DMS 273 treated with DMSO at 0.1 percent for 48 hours (cell line): ENCODE measurements at places on chromosomes 2 and 18.

DNA sequence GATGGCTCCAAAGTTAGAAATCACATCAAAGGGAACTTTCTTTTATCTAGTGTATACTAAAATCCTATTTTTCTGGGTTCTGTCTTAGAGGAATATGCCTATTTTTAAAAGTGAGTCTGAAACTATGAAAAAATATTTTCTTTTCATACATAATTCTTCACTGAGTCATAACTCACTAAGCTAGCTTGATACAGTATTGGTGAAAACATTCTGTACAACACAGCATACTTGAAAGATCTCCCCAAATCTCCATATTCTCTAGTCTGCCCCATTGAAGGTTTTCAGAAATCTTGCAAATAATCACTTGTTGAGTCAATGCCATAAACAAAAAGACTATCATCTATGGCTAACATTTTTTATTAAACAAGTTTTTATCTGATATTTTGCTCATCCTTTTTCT is 44.5 kb downstream of the COL3A1 start:
- no peak for DNase-seq

- DNase-seq, result no peak
Observed at GRCh38 chr2:137523931-137524330, 440.3 kb upstream of the HNMT start.

GRCh38 chr18:10094154-10094553 is 180.3 kb downstream of the VAPA start:
- no peak for DNase-seq

DNA sequence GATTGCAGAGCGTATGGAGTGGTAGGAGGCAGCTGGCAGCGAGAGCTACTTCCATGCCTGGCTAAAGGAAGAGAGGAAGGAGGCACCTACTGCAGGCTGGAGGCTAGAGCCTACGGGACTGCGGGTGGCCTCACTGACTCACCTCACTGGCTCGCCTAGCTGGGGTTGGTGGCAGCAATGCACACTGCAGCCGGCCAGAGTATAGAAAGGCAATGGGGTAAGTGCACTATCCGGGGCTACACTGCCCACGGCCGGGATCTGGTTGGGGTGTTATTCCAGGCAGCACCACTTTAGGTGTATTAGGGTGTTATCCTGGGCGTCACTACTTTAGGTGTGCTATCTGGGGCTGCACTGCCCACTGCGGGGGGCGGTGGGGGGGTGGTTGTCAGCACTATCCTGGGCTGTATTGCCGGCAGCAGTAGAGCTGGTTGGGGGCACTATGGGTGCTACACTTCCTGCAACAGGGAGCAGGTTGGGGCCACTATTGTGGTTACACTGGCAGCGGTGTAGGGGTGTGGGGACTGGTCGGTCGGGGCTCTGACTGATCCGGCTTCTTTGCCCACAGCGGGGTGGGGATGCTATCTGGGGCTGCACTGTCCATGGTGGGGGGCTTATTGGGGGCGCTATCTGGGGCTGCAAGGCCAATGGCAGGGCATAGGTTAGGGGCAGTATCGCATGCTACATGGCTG is 33.3 kb upstream of the ANKRD62 start:
- DNase-seq, result no peak

DNA sequence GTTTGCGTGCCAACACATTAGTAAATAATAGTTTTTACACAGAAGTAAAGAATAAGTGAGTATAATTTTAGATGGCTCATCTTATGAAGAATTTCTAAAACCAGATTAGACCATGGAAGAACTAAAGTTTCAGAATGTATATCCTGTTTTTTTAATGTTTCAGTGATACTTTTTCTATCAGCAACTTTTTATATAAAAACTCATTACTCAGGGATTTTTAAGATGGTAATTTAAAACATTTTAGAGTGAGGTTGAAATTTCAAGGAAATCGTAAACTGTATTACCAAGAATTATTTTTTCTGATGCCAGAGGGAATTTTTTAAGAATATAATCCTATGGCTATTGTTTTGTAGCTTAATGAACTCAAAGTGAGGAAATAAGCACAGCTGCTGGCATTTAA is 128.5 kb upstream of the FANCL start:
- DNase-seq, result no peak

DNA sequence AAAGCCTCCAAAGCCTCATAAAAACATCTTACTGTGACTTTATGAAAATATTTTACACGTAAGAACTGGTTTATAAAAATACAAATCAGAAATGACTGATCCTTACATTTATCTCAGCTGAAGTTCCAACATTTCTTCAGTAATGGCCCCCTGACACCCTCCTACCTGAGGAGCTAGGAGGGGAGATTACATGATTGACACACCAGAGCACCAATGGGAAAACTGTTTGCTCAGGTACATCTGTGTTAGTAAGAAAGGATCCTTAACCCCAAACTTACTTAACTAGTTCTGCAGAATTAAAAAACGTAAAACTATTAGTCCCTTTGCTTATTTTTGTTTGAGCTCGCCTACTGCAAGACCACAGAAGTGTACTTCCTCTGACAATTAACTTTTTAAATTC is 27.0 kb downstream of the ENOSF1 start:
- DNase-seq, result no peak

DNA sequence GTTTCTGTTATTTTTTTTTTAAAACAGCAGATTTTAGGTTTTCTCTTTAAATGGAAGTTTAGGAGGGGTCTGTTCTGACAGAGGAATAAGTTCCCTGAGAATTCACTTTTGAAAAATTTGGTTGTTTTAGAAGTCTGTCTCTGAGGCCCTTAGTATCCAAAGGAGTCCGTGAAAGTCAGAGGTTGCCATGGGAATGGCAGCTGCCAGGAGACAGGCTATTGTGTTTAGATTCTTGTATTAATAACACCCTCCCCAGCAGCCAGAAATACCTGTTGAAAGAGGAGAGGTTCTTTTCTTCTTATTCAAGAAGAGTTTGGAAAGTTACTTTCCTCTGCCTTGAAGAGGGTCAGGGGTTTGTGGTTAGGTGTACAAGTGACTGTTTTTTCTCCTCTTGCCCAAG is 29.5 kb downstream of the TNP1 start:
- DNase-seq, result no peak

DNA sequence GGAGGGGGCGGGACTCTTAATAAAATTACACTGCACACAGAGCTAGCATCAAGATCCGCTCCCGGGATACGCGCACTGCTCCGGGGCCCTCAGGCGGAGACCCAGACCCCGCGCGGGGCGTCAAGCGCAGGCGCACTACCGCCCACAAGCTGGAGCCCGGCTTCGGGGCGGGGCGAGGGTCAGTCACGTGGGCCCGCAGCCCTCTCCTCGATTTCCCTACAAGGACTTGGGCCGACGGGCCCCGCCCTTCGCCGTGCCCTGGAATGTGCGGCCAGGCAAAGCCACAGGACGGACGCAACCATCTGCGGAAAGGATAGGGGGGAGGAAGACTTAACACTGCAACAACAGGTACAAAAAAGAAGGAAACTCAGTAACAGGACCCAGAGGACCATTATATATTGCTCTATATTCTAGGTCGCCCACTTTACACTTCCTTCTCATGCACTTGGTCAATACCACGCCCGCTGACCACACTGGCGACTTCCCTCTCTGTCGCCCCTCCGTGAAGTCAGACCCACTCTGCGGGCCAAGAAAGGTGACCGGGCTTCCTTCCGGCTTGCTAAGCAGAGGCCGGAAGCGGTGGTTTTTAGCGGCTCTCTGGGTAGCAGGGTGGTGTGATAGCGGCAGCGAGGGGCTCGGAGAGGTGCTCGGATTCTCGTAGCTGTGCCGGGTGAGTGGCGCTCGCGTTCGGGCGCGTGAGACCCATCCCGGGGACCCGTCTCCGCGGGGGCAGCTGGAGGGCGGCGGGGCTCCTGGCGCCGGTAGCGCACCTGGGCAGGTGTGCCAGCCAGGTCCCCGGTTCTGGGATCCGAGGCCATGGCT is at the start of gene MYL12A:
MYL12A (plus strand) TSS at position 562 of the 822 bp plus-strand sequence. CDS start 5,447 bp downstream, outside the sequence.
- DNase-seq, result peak; percentile 88

- DNase-seq, result no peak
Observed at GRCh38 chr2:99081891-99082290, 59.6 kb upstream of the C2orf15 start.

GRCh38 chr2:112765251-112765650 is 842 bp upstream of the CKAP2L start:
- no peak for DNase-seq

DNA sequence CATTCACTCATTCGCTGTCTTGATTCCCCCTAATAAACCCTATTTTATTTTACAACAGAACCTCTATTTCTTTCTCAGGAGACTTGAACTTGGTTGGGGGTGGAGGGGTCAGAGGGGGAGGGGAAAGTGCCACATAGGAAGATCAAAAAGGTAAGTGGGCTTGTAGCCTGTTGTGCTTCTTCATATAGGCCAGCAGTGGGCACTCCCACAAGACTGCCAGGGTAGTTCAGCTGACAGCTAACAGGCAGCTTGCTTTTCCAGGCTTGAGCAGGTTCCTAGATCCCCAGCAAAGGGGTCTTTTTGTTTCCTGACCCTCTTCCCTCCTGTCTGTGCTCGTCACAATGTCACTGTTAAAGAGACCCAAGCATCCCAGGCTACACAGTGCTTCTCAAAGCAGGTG is 829 bp upstream of the KIAA2012 start:
- peak; percentile 25 for DNase-seq

GRCh38 chr2:129901754-129902415 is 77.6 kb upstream of the RAB6C start:
- no peak for DNase-seq

DNA sequence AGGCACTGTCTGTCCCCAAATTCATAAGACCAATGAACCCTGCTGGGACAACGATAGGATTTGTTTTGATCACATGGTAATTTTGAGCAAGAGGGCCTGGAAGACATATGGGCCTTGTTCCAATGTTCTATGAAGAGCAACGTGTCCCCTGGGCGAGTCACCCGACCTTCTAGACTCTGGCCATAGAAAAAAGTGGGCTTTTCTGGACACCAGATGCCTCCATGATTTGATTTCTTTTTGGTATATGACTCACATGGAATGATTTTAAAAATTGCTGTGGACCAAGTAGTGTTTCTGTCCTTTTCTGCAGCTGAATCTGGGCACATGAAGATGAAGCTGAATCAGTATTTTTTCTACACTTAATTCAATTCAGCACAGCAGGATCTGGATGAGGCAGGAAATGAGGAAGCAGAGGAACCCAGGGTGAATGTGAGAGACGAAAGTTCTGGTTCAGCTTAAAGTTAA is 104.9 kb downstream of the CDC42EP3 start:
- DNase-seq, result no peak

DNA sequence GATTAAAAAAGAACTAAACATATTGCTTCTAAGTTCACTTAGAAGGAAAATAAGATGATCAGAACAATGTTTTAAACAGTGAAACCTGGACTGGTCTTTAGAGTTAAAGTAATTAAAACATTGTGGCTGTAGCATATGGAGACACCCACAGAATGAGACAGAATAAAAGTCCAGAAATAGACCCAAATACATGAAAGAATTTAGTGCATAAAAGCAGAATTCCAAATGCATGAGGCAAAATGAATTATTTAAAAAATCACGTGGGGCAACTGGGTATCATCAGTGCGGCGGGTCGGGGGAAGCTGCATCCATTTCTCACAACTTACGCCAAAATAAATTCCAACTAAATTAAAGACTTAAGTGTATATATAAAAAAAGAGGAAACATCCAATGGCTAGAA is 12.1 kb downstream of the RNF149 start:
- DNase-seq, result no peak

DNA sequence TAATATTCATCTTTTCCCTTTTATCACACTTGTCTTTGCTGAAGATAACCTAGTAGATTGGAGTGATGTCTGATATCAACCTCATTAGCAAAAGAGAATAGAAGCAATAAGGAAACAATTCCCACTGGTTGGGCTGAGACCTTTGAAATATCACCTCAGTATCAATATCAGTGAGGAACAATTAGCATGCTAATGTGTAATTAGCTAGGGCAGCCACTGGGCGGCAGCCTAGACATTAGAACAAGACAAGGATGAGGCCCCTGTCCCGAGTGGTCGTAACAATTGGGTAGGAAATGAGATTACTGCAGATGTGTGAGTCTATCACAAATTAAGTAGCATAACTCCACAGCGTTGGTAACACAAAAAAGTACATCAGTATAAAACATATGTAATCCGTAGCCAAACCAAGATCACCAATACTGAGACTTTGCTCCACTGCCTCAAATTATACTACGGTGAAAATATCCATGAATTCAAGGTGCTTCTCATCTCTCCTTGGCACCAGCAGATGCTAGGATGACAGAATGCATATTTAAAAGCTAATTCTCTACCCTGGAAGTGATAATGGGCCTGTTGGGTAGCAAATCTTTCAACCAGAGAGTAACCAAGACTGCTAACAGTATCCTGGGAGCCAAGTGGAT is 99.1 kb downstream of the ALPK2 start:
- no peak for DNase-seq

DNA sequence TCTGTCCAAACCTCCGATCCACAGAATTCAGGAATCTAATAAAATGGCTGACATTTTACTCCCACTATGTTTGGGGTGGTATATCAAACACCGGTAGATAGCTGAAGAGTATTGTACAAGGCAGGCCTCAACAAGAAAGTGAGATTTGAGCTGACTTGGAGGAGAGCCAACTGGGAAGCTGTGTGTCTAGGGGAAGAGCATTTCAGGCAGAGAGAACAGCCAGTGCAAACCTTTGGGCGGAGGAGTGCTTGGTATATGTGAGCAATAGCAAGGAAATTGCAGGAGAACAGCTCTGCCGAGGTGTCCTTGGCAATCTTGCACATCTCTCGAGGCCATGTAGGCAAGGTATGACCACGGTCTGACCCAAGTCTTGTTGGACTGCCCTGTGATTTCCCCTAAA is 1.8 kb upstream of the MERTK start:
- DNase-seq, result peak; percentile 18

DNA sequence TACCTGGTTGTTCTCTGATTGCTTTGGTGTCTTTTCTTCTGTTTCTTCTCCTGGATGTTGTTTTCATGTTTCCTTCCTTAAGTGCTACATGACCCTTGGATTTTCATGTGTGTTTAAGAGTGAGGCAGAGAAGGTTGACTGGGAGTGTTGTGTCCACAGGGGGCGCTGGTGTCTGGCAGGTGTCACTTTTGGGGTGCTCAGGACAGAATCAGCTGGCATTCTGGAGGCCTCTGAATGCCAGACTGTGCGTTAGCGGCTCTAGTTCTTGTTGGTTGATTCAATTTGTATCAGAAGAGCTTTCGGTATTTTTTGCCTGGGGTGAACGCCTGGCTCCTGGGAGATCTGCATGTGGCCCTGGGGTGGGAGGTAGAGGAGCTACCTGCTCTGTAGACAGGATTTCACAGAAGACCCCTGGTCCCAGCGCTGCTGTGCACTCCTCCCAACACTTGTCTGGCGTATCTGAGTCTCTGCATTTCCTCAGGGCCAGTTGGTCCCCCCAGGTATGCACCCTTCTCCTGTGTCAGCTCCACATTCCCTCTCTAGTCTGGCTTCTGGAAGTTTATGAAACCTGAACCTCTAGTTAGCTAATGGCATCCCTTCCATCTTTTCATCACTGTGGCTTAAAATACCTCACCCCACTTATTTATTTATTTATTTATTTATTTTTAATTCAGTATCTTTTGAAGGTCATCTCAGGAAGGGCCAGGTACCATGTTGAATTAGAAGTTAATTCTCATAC is 1.1 kb downstream of the GREB1 start:
- no peak for DNase-seq
